ENCODE measurements at places on chromosomes 13 and 19.

GRCh38 chr13:97023117-97023516 is 28.8 kb upstream of the OXGR1 start:
- no peak for DNase-seq

DNA sequence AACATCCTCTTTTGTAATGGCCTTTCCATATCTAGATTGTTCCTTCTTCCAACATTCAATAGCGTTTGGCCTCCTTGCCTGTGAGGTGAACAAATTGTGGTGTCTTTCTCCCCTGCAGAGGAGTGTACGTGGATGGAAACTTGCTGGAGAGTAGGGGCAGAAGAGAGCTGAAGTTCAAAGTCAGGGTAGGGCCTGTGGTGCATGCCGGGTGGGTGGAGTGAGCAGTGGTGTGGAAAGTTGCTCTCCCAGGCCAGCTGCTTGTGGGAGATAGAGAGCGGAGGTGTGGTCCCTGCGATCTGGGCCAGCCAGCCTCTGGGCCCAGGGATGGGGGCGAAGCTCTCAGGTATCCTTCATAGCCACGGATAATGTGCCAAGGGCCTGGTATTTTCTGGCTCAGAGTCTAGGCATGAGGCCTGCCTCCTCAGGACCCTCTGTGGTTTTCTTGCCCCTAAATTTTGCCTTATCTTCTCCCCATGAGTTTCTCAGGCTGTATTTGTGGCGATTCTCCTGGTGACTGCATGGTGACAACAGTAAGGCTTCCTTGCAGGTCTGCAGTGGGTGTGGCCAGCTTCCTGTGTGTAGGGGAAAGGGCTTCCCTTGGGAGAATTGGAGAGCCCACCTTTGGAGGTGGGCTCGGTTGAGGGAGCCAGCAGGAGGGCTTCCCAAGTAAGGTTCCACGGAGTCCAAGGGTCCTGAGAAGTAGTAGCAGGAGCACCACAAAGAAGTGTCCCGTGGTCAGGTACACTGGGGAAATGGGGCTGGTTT is 6.7 kb downstream of the RGCC start:
- DNase-seq = no peak

GRCh38 chr13:77329911-77330584 is 3.2 kb upstream of the MYCBP2 start:
- DNase-seq = no peak

- DNase-seq = no peak
These were observed 15.2 kb downstream of the PHLDB3 start for GRCh38 chr19:43489310-43489709.

DNA sequence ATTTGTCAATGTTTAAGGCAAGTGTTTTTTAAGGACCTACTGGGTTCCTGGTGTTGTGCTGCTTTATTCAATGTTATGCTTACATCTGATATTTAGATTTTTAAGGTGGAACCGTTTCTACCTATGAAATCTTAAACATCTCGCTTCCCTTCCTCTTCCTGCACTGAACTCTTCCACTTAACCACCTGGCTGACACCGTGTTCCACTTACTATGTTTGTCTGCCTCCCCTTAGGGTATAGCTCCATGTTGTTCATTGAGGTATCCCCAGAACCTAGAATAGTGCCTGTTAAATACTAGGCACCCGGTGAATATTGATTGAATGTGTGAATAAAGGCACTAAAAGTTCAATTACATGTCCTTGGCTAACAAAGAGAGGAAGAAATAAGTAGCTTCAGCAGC is 104.9 kb downstream of the RNF17 start:
- DNase-seq = no peak

GRCh38 chr13:27820524-27821482 is 28.5 kb downstream of the GSX1 start:
- DNase-seq = no peak

DNA sequence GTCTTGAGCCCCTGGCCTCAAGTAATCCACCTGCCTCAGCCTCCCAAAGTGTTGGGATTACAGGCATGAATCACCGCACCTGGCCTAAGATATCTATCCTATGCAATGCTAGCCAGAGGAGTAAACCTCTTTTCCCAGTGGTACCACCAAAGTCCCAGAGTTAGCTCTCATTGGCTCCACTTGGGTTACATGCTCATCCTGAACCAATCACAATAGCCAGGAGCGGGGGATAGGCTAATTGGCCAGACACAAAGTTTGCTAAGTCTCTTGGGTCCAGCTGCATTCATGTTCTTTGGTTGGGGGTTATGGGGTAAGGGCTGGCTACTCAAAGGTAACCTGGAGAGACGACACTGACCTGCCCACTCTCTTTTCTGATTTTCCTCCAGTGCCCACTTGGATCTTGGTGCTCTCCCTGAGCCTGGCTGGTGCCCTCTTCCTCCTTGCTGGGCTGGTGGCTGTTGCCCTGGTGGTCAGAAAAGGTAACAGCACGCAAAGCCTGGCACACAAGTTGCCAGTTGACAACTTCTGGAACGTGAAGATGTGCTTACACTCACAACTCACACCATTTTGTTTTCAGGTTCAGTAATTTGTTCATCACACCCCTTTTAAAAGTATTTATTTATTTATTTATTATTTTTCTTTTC is 7.8 kb downstream of the C19orf38 start:
- DNase-seq = no peak

- DNase-seq = no peak
These were observed 9.4 kb downstream of the LCP1 start for GRCh38 chr13:46172531-46172991.

DNA sequence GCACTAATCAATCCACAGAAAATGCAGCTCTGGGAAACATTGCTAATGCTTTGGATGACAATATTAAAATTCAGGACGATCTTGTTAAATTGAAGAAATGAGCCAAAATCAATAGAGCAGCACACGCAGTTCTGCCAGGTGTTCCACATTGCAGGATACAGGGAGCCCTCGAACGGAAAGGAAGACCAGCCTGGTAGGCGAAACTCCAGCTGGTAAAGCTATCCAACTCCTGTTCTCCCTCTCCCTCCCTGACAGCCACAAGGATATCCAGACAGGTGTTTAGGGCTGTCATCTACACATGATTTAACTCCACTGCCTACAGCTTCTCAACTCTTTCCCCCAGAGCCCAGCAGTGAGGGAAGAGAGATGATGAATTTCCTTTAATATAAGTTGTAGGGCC is 67.7 kb downstream of the EPSTI1 start:
- DNase-seq = no peak

- DNase-seq = no peak
These were observed 776.0 kb downstream of the DACH1 start for GRCh38 chr13:71090990-71091389.

- no peak for DNase-seq
These were observed 14.3 kb downstream of the MIR17HG start for GRCh38 chr13:91361755-91362271.

DNA sequence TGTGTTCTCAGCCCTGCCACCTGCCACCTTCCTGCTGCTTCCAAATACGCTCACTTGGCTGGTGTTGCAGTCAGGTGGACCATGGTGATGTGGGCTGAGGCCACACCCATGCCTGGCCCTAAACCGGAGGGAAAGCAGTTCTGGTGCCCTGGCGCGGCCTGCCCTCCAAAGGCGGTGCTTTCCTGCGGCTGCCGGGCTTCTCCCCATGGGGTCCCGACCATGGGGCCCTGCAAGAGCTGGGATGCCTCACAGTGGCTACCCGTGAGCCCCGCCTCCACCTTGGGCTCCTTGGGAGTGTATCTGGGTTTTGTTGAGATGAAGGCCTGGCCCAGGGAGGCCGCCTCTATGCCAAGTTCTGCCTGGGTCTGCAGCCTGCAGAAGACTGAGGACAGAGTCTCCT is 73.7 kb downstream of the ERICH6B start:
- DNase-seq = no peak

DNA sequence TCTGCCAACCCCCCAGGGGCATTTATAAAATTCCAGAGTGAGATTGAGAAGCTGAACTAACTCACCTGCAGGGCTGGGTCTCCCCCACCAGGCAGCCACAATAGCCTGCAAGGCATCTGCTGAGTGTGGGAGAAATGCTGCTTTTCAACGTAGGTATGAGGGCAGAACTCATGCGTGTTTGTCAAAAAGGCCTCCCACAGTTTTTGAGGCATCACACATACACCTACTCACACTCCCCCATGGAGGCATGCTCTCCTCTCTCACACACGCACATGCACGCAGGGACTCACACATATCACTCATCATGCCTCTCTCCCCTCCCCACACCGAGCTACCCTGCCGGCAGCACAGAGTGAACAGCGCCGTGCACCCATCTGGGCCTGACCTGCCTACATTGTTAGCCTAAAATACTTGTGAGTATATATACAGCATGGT is 390.5 kb downstream of the FGF9 start:
- DNase-seq = no peak

DNA sequence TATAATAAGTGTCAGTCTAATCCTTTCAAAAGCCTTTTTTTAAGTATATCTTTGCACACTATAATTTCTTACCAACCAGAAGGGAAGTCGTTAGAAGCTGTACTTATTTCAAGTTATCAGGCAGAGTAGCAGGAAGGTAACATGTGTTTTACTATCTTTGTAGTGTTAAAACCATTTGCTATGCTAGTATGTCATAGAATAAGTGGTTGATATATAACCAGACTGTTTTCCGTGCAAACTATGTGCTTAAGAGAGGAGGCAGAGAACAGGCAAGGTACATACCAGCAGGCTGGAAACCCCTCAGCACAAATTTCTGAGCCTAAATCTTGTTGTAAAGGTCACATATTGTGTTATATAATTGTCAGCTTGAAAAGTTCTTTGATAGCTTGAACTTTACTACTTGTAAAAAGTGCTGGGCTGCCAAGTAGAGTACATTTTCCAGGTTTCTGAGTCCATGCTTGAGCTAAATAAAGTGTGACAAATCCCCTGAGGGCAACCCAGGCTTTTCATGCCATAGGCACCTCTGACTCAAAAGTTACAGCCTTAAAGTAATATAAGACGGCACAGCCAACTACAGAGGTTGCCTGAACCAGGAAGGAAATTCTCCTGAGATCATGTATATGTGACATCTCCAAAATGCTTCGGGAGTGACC is 1297.4 kb downstream of the PCDH9 start:
- DNase-seq = peak; percentile 89

- DNase-seq = no peak
These were observed 1.1 kb downstream of the KIR3DL3 start for GRCh38 chr19:54725321-54725720.

DNA sequence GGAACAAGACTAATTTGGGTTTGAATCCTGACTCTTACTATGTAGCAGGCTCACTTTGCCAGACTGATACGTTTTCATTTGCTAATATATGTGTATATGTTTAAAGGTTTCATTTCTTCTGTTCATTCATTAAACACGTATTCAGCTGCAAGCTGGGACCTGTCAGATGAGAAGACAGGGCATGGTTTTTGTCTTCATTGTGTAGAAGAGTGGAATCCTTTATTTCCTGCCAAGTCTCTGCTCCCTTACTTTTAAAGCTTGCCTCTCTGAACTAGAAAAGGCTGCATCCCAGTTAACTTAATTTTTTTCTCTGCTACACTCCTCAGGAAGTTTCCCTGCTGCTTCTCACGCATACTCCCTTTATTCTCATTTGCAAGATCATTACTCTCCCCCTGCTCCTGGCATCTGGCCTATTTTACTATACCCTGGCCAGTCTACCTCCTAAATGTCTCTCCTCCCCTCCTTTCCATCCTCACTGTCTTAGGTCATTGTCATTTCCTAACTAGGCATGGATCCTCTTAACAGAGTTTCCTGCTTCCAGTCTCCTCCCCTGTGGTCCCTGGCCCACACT is 141.0 kb upstream of the TMTC4 start:
- DNase-seq = no peak

DNA sequence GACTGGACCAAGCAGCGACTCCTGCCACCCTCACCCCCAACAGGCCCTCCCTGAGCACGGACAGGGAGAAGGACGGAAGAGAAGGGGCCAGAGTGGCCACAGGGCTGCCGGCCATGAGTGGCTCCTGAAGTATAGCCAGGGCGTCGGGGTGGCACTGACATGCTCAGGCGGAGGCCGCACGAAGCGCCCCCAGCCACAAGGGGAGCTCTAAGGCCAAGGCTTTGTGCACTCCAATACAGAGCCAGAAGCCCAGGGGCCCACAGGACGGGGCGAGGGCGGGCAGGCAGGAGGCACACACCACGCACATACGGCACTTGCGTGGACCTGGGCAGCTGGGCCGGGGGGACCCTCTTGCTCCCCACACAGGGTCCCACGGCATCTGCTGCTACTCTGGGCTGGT is 52.0 kb downstream of the KLF2 start:
- no peak for DNase-seq

- peak; percentile 49 for DNase-seq
These were observed 21.7 kb downstream of the CEACAM21 start for GRCh38 chr19:41597600-41598041.

GRCh38 chr13:102367836-102368235 is 34.0 kb downstream of the FGF14 start:
- DNase-seq = no peak

DNA sequence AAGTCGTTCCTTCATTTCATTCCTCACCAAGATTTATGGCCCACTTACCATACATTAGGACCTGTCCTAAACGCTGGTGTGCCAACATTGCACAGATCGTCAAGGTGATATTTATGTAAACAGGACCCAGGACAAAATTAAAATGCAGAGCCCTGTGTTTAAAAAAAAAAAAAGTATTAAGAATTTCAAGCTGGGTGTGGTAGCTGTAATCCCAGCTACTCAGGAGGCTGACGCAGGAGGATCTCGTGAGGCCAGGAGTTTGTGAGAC is 6.5 kb upstream of the ZNF444 start:
- DNase-seq = no peak

DNA sequence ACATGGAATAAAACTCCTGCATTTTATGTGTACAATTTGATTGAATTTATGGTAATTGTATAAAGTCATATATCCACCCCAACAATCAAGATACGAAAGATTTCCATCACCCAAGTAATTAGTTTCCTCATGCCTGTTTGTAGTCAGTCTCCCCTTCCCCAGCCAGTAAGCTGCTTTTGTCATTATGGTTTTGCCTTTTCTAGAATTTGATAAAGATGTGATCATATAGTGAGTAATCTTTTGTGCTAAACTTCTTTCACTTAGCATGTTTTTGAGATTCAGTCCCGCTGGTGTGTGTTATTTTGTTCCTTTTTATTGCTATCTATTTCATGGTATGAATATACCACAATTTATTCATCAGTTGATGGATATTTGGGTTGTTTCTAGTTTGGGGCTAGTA is 16.0 kb downstream of the ITM2B start:
- no peak for DNase-seq

DNA sequence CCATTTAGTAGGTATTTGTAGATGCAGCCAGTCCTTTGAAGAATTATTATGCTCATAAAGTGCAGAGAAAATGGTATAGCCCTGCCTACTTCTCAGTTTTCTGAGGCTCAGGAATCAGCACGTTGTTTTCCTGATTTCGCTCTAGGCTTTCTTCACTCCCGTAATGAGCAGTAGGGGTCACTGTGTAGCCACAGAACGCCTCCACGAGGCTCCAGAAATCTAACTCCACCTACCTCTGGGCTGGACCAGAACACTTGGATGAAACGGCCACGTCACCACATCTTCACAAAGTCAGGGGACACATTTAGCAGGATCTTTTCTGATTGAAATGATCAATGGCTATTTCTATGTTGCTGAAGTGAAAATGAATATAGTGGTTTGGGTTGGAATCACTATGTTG is 49.8 kb upstream of the GTF3A start:
- DNase-seq = peak; percentile 93

All from foreskin fibroblast (primary cell).